ENCODE measurements at places on chromosomes 1 and 21.

DNA sequence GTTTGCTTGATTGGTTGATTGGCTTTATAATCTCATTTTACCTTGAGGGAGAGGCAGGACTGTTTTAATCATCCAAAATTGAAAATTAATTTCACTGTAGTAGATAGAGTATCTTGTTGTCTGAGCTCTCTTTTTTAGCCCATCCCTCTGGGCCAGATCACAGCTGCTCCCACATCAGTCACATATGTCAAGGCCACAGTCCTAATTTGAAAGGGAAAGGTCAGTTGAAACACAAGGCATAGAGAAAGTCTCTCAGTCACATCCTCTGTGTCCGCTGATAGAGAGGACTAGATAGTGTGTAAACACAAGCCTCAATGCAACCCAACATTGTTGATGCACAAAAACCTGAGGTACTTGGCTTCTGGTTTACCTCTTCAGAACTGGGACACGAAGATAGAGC lies 6.8 kb downstream of the C1orf74 start:
- no peak for DNase-seq

- peak; percentile 62 for DNase-seq
Measured at GRCh38 chr1:19643602-19644394, at the start of gene NBL1. NBL1 (plus strand) TSS chr1:19644311; CDS start chr1:19655031, 10,720 bp downstream.

DNA sequence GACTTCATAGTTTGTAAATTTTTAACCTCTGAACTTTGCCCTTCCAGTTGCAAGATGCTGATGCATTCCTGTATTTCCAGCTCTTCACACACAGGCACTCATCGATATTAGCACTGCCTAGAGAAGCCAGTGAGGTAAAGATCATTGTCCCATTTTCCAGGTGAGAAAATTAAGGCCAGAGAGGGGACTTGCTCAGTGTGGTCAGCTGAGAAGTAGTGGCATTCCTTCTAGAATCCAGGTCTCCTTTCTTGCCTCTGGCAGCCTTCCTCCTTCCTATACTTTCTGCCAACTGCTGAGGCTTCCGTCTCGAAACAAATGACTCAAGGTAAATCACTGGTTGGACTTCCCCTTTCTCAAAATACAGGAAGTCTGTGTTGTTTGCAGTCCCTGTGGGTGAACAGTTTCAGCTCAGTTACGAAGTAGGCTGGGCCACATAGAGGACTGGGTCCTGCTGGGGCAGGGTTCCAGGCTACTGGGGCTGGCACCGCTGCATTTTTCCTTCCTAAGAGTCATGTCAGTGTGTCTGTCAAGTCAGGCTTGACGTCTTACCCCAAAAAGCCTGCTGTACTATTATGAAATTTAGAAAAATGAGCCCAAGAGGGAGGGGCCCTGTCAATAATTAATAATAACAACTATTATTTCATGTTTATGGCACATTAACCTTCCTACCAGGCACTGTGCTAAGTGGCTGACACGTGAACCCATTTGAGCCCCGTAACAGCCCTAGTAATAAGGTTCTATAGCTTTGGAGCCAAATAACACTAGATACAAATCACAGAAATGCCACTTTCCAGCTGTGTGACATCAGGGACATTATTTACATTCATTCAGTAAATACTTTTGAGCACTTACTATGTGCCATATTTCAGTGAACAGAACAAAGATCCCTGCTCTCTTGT lies 16.6 kb upstream of the RNF19B start:
- DNase-seq = peak; percentile 44

- DNase-seq = no peak
Measured at GRCh38 chr21:14684071-14684470, 138.0 kb upstream of the SAMSN1 start.

DNA sequence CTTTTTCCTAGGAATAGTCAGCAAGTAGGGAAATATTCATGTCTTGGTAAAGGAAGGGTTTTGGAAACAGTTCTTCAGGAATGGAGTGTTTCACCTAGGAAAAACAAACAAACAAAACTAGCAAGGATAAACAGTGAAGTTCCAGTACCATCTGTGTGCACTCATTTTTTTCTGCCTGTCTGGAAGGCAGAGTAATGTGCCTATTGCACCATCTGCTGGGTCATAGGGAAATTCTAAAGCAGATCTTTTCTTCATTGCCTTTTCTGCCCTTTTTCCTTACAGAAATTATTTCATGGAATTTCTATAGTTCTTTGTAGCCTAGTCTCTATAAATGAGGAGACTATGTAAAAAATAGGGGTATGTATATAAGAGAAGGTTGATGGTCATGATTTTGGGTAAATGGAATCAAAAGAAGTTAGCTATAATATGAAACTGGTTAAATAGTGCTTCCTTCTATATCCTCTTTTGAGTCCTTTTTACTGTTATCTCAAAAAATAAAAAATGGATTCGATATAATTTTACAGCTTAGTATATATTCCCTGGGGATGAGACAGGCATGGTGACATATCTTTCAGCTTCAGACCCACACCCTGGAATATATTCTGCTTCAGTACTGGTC lies 3.4 kb upstream of the HRNR start:
- no peak for DNase-seq

DNA sequence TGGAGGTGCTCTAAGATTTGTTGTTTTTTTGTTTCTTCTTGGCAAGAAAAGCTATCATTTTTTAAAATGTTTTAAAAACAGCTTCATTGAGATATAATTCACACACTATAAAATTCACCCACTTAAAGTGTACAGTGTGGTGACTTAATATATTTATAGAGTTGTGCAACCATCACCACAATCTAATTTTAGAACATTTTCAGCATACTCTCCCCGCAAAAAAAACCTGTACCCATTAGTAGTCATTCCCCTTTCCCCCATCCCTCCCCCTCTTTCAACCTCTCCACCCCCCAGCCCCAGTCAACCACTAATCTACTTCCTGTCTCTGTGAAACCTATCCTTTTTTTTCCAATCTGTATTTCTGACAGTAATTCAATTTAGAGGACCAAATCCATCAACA lies 30.6 kb downstream of the ZC3H11B start:
- DNase-seq = no peak

DNA sequence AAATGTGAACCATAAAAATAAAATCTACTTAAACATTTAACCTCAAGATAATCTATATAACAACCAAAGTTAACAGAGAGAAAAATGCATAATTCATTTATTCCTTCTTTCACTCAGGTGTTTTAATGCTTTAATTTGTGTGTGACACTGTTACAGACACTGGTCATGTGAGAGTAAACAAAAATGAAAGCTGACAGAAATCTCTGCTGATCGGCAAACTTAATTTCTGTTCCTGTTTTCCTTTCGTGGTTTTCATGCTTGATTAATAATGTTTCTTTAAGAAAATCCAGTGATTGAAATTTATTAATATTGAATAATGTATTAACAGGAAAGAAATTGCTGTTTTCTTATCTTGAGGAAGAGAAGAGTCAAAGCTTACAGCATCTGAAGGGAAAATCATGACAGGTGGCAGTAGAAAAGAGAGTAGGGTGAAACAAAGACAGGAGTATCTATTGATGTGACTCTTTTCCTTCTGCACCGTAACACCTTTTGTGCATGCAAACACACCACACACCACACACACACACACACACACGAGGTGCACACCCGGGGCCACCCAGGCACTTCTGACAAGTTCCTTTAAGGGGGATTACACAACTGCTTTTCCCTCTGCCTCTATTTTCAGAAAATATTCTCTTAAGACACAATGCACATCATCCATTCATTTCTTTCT lies 1.6 kb downstream of the OR2AK2 start:
- no peak for DNase-seq

GRCh38 chr1:219279017-219279770 lies 105.5 kb downstream of the LYPLAL1 start:
- DNase-seq = no peak

DNA sequence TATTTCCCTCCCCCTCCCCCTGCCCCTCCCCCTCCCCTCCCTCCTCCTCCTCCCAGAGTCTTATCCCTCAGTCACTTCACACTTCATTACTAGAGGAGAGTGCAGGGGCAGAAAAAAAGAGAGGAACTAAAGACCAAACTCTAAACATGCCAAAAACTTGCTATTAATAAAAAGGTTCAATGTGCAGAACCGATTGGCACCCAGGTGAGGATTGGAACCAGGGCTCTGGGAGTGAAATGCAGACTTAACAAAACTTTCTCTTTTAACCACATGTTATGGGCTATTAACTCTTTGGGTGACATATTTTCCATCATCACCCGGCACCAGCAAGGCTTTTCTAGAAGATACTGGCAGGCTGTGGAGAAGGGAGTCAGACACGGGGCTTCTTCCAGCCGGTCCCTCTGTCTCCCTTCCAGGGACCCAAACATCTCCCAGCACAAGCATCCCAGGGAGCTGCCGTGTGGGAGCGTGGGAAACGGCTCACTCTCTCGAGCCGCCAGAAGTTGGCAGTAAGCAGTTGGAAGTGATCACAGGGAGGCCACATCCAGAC lies 13.6 kb downstream of the NID1 start:
- no peak for DNase-seq

- DNase-seq = no peak
Measured at GRCh38 chr1:25680701-25681100, 64.1 kb downstream of the MAN1C1 start.

- no peak for DNase-seq
Measured at GRCh38 chr1:1491601-1492000, 20.0 kb downstream of the ATAD3B start.

- no peak for DNase-seq
Measured at GRCh38 chr1:172006660-172007059, 165.4 kb downstream of the DNM3 start.

DNA sequence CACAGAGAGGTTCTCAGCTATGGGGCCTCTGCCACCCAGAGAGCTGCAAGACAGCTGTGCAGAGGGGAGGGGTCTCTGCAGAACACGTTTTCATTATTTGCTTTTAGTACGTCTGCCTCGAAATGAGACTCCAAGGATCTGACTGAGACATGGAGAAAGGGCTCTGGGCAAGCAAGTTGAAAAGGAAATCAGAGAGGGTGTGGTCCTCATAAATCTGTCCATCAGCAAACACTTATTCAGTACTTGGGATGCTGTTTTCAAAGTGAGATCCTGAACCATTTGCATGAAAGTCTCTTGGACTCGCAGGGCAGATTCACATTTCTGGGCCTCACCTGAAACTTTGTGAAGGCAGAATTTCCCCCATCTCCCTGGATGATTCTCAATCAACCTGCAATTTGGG lies 197.4 kb upstream of the GALNT2 start:
- DNase-seq = no peak

GRCh38 chr21:31279986-31280385 lies 64.1 kb downstream of the TIAM1 start:
- DNase-seq = no peak

- DNase-seq = no peak
Measured at GRCh38 chr1:168691541-168691940, 37.5 kb downstream of the DPT start.

GRCh38 chr1:21304488-21304887 lies 14.2 kb upstream of the ECE1 start:
- no peak for DNase-seq

- DNase-seq = no peak
Measured at GRCh38 chr1:112688781-112689193, 14.3 kb downstream of the MOV10 start.

GRCh38 chr1:214419650-214420049 lies 131.8 kb downstream of the PTPN14 start:
- DNase-seq = no peak

GRCh38 chr1:236509647-236510401 lies 14.0 kb upstream of the LGALS8 start:
- DNase-seq = no peak

GRCh38 chr1:6267686-6268322 lies 6.9 kb upstream of the GPR153 start:
- no peak for DNase-seq

- no peak for DNase-seq
Measured at GRCh38 chr1:28421744-28422143, 52.2 kb downstream of the PHACTR4 start.

DNA sequence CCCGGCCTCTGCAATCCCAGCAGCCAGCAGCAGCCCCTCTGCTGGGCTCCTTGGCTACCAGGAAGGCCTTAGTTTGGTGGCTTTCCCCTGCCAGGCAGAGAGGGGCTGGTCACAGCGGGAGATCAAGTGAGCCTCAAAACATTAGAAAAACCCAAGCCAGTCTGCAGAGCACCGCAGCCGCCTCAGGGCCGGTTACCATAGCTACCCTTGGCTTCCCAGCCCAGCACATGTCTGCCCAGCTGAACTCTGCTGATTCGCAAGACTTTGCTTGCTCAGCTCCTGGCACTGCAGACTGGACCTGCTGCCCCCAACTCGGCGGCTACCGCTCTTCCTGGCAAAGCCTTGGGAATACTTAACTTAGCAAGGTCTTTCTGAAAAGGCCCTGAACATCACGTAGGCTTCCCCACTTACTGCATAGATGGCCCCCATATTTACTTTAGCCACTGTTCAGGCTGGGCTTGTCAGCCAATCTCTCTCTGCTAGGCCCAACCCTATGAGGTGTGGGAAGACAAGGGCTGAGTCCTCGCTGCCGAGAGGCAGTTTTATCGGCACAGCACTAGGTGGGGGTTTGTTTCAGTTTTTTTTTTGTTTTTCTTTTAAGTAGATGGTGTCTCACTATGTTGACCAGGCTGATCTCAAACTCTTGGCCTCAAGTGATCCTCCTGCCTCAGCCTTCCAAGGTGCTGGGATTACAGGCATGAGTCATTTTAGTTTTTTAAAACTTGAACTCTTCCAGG lies 28.6 kb upstream of the PLEKHG5 start:
- no peak for DNase-seq

- DNase-seq = no peak
Measured at GRCh38 chr1:235997049-235997448, 67.8 kb downstream of the NID1 start.

DNA sequence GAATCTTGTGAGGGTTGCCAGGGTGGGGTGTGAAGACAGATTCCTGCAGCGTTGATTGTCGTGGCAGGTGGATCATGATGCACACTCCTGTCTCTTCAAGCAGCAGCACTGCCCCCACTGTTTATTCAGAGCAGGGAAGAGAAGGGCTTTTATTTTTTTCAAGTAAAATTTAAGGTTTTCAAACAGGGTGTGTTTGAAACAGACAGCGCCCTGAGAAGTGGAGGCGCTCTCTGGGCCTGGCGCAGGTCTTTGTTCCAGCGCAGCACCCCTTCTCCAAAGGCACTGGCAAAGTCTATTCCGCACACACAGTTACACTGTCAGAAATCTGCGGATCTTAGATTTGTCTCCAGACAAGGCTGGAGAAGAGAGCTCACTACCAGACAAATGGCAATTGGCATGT lies 7.0 kb downstream of the C1orf53 start:
- DNase-seq = no peak

GRCh38 chr1:200081969-200082245 lies 54.4 kb downstream of the NR5A2 start:
- DNase-seq = no peak

GRCh38 chr1:51203121-51203873 lies 32.8 kb upstream of the RNF11 start:
- DNase-seq = no peak

GRCh38 chr1:19682257-19682656 lies 17.6 kb downstream of the HTR6 start:
- DNase-seq = no peak

DNA sequence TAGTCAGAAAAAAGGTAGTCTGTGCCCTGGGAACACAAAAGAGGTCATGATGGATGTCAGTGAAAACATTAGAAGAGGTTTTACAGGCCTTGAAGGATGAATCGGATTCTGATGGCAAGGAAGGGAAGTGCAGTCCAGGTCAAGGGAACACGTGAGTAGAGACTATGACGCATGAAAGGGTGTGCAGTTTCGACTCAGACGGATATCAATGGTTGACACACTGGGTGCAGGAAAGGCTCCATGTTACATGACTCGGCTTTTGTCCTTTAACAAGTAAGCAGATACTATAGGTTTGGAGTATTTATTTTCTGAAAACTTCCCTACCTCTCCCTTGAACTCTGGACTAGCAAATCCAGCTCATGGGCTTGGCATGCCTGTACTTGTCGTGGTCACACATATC lies 55.3 kb downstream of the SEC16B start:
- DNase-seq = no peak
